ENCODE measurements at places on chromosomes 11 and 22. TPM values are rescaled to one million over a fixed set of nuclear protein-coding genes. Genes with fewer than 3 reads are reported as not detected.

Gene P2RY6
- not detected for total RNA-seq

DNA sequence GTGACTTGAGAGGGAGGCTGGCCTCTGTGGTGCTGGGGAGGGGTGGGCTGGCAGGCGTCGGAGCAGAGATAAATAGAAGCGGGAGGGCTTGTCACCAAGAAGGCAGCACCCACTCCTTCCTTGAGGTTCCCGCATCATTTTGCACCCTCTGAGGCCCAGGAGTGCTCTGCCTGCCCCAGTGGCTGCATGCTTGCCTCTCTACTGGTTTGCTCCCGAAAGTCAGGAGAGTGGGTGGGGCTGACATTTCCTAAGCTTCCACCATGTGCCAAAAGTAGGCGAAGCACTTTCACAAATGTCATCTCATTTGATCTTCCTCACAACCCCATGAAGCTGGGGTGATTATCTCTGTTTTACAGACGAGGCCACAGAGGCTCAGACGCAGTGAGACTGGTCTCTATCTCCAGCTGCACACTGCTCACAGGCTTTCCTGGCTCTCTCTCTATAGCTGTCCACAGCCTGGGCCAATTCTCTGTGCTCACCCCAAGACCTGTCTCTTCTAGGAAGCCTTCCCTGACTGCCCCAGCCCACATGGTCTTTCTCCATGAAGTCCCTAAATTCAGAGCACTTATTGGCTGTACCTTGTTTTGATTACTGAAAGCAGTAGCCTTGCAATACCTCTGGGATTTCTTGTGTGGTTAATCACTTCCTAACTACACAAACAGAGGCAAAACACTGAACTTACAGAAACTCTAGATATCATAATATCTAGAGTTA is 2.6 kb upstream of the UCP3 start:
- no peak for DNase-seq

Gene PLAAT2
- total RNA-seq = not detected

- DNase-seq = peak; percentile 58
Measured at GRCh38 chr22:38872831-38873248, 824 bp upstream of the CBX6 start.

- no peak for DNase-seq
Measured at GRCh38 chr11:93020248-93021046, 51.0 kb downstream of the MTNR1B start.
